ENCODE measurements at places on chromosomes 6 and 20.

DNA sequence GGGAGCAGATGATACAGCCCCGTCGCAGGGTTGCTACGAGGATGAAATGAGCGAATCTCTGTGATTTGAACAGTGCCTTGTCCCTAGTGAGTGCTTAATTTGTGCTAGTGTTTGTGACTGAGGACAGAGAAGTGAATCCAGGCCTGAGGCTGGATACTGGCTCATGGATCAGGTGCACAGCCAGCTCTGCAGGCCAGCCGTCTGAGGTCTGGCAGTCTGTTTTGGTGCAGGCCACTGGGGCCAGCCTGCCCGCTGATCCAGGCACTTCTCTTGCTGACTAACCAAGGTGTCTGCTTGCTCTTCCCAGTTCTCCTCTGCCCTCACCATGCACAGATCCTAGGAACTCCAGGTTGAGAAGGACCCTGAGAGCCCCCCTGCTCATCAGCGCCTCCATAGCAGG lies 181.0 kb downstream of the LRFN2 start:
- no peaks in the 10 kb centered on the region for H3K4me1 ChIP-seq
- no peaks in the 10 kb centered on the region for H3K36me3 ChIP-seq
- H3K27me3 ChIP-seq: no peaks in the 10 kb centered on the region
- DNase-seq: no peak

DNA sequence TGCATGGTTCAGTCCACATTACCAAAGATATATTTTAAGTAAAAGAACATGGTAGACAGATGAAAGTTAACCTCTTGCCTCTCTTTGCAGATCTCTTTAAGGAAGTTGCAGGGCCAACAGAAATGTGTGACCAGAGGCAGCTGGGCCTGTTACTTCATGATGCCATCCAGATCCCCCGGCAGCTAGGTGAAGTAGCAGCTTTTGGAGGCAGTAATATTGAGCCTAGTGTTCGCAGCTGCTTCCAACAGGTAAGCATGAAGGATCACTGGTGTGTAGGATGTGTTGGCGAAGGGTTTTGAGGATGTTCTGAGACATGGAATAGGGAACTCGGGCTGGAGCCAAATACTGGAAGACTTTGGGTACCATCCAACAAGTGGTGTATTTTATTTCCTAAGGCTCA lies 508.6 kb downstream of the UTRN start:
- H3K4me1 ChIP-seq: no peaks in the 10 kb centered on the region
- peaks cover 42% of the 10 kb centered on the region for H3K36me3 ChIP-seq
- no peaks in the 10 kb centered on the region for H3K27me3 ChIP-seq

- H3K36me3 ChIP-seq: no peaks in the 10 kb centered on the region
- no peaks in the 10 kb centered on the region for H3K4me1 ChIP-seq
- no peak for DNase-seq
- H3K4me3 ChIP-seq: no peak overlapping the region
- no peak overlapping the region for H3K27ac ChIP-seq
Measured at GRCh38 chr6:70459235-70459634, 45.9 kb downstream of the FAM135A start.

DNA sequence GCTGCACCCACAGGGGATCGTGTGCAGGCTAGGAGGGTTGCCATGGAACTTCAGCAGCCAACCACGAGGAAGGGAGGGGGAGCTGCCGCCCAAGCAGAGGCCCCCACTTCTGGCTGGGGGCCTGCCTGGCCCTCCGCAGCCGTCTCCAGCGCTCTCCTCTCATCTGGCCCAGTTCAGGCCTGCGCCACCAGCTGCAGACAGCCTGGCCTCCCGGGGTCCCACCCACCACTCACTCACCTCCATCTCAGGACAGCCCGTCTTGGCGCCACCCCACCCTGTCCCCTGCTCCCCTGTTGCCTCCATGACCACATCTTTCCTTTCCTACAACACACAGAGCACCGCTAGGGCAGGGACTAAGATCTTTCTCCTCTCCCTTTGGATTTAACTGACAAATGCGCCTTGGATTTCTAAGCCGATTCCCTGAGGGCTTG lies 98.7 kb downstream of the ANKRD60 start:
- H3K36me3 ChIP-seq: no peaks in the 10 kb centered on the region
- no peak for DNase-seq
- no peaks in the 10 kb centered on the region for H3K4me1 ChIP-seq
- no peak overlapping the region for H3K4me3 ChIP-seq

GRCh38 chr20:21179757-21180156 lies 53.9 kb downstream of the KIZ start:
- H3K36me3 ChIP-seq: no peaks in the 10 kb centered on the region
- H3K4me3 ChIP-seq: no peak overlapping the region
- no peak for DNase-seq
- no peak overlapping the region for H3K27ac ChIP-seq
- no peaks in the 10 kb centered on the region for H3K27me3 ChIP-seq

DNA sequence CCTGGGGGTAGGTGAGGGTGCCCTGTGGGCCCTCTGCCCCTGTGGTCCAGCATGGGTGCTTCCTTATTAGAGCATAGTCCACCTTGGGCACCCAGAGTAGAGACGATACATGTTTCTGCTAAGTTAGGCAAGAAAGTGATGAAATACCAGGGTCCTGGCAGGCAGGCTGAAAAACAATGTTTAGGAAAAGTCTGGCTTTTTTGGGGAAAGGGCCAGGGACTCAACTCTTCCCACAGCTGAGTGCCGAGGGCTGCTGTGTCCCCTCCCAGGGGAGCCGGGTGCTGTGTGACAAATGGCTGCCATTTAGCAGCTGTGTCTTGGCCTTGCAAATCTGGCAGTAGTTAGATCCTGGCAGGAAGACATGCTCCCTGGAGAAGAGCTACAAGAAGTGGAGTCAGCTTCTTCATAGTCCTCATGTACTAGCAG lies 61.5 kb downstream of the RREB1 start:
- H3K27me3 ChIP-seq: no peaks in the 10 kb centered on the region
- no peaks in the 10 kb centered on the region for H3K36me3 ChIP-seq
- DNase-seq: no peak
- H3K4me3 ChIP-seq: no peak overlapping the region
- H3K27ac ChIP-seq: no peak overlapping the region

DNA sequence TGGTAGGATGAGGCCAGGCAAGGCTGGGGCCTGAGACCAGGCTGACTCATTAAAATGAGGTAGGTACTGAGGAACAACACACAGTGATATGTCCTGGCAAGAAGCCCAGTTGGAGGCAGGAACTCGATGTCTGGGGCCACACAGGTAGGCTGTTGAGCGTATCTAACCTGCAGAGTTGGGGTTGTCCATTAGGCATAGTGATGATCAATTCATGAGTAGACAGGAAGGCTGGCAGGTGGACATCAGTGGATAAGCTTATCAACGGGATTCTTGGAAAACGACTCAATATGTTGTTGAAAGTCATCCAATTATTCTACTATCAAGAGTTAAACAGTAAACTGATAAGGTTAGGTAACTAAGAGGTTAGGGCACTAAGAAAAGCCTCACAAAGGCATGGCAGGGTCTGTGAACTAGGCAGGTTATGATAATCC lies 193.2 kb upstream of the COL21A1 start:
- no peak for DNase-seq
- no peak overlapping the region for H3K27ac ChIP-seq
- H3K4me3 ChIP-seq: no peak overlapping the region
- no peaks in the 10 kb centered on the region for H3K36me3 ChIP-seq

DNA sequence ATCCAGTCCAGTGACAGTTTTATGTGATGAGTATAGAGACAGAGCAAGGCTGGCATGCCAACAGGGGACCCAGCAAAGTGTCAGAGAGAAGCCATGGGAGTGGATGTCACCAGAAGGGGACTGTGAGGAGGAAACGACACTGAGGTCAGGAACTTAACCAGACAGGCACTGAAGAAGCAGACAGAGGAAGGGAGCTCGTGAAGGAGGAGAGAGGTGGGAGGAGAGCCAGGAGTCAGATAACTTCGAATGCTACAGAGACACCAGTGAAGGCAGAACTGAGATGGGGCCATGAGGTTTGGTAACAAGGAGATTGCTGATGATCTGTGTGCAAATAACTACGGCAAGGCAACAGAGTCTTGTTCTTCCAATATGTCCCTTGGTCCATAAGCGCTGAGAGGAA lies 211.1 kb upstream of the FOXA2 start:
- no peak overlapping the region for H3K27ac ChIP-seq
- H3K4me1 ChIP-seq: no peaks in the 10 kb centered on the region
- no peaks in the 10 kb centered on the region for H3K27me3 ChIP-seq
- DNase-seq: no peak
- no peaks in the 10 kb centered on the region for H3K36me3 ChIP-seq

GRCh38 chr20:38673261-38673660 lies 51.0 kb upstream of the SLC32A1 start:
- H3K4me3 ChIP-seq: peak overlapping the region; percentile 52
- H3K4me1 ChIP-seq: peaks cover 12% of the 10 kb centered on the region
- H3K36me3 ChIP-seq: no peaks in the 10 kb centered on the region
- no peak for DNase-seq
- no peak overlapping the region for H3K27ac ChIP-seq
- peaks cover 15% of the 10 kb centered on the region for H3K27me3 ChIP-seq

GRCh38 chr6:1144842-1145767 lies 166.8 kb upstream of the FOXQ1 start:
- no peaks in the 10 kb centered on the region for H3K4me1 ChIP-seq
- H3K27me3 ChIP-seq: no peaks in the 10 kb centered on the region
- no peaks in the 10 kb centered on the region for H3K36me3 ChIP-seq
- DNase-seq: no peak

DNA sequence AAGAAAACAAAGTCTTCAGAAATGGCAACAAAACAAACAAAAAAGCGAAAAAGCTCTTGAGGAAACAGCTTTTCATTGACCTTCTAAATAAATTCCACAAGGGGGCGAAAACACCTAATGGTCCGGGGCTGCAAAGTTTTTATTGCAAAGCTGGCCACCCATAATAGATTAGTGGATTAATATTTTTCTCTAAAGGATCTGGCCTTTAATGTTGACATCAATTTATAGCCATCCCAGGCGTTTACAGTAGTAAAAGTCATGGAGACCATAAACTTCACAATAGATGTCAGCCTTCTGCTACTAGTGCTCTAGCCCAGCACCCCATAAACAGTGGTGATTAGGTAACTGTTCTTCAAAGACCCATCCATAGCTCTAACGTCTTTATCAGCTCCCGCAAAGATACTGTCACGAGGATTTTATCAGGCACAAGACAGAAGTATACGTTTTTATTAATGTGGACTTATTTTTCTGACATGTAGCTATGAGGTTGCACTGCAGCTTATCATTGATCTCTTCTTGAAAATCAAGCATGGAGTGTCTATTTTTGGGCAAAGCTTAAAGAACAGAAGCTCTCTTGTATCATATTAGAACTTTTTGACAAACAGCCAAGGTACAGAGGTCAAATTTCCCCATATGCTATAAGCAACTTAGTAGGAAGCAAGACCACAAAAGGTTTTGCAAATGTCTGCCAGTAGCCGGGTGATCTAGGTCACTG lies 4.7 kb downstream of the CITED2 start:
- H3K36me3 ChIP-seq: peaks cover 11% of the 10 kb centered on the region
- H3K4me3 ChIP-seq: peak overlapping the region; percentile 0

- no peak overlapping the region for H3K27ac ChIP-seq
- H3K4me1 ChIP-seq: no peaks in the 10 kb centered on the region
- no peaks in the 10 kb centered on the region for H3K27me3 ChIP-seq
- DNase-seq: no peak
- no peak overlapping the region for H3K4me3 ChIP-seq
- H3K36me3 ChIP-seq: no peaks in the 10 kb centered on the region
Measured at GRCh38 chr20:47818996-47819609, 33.8 kb upstream of the SULF2 start.

GRCh38 chr6:107543088-107543487 lies 53.2 kb downstream of the SOBP start:
- H3K27me3 ChIP-seq: no peaks in the 10 kb centered on the region
- H3K27ac ChIP-seq: no peak overlapping the region
- H3K4me1 ChIP-seq: no peaks in the 10 kb centered on the region
- no peak overlapping the region for H3K4me3 ChIP-seq

DNA sequence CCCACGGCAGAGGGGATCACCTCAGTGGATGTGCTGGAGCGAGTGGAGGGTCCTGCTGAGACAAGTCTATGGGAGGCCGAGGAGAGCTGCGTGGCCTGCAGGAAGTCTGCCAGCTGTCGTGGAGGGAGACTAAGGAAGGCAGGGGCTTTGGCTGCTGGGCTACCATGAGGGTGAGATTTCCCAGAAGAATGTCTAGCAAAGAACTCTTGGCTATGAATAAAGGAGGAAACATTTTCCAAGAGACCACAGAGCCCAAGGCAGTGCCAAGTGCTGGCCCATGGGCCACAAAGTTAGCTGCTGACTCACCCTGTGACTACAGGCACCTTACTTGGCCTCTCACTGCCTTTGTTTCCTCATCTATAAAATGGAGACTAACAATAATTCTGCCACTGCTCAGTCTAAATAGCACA lies 73.4 kb downstream of the PRDM1 start:
- DNase-seq: no peak
- no peak overlapping the region for H3K27ac ChIP-seq
- peaks cover 20% of the 10 kb centered on the region for H3K4me1 ChIP-seq
- no peaks in the 10 kb centered on the region for H3K36me3 ChIP-seq
- no peak overlapping the region for H3K4me3 ChIP-seq

GRCh38 chr6:26224940-26225847 lies 138.0 kb downstream of the HFE start:
- H3K36me3 ChIP-seq: no peaks in the 10 kb centered on the region
- peak overlapping the region; percentile 77 for H3K4me3 ChIP-seq
- DNase-seq: no peak
- no peaks in the 10 kb centered on the region for H3K4me1 ChIP-seq
- H3K27me3 ChIP-seq: no peaks in the 10 kb centered on the region

DNA sequence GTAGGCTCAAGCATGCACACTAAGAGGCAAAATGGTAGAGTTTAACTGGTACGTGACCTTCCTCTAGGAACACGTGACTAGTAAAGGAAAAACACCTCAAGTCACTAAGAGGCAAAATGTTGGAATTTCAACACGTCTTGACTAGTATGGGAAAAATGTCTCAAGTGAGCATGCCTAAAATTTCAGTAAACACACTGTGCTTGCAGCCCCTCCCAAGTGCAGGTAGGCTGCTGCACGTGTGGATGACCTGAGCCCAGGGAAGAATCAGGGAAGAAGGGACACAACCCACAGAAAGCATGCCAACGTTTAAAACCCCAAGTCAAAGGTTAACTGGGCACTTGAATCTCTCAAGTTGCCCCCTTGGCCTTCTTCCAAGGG lies 162.2 kb downstream of the TENT5A start:
- H3K4me3 ChIP-seq: no peak overlapping the region
- H3K36me3 ChIP-seq: no peaks in the 10 kb centered on the region
- no peak overlapping the region for H3K27ac ChIP-seq
- H3K27me3 ChIP-seq: no peaks in the 10 kb centered on the region
- no peaks in the 10 kb centered on the region for H3K4me1 ChIP-seq
- no peak for DNase-seq

DNA sequence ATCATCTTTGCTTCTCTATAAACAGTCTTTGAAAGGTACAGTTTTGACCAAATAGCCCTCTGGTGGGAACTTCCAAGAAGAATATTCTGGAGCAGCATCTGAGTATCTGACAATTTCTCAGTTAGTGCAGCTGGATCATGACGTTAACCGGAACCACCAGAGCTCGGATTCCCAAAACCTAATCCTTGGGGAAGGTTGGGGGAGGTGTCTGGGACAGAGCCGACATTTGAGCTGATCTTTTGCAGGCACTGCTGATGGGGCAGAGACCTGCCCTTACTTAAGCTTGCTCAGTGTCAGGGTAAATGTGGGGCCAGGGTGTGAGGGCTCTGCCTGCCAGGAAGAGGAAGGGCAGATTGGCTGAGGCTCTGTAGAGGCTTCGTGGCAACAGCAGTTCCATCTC lies 416.6 kb downstream of the DHX35 start:
- H3K27ac ChIP-seq: no peak overlapping the region
- H3K4me3 ChIP-seq: no peak overlapping the region
- no peaks in the 10 kb centered on the region for H3K4me1 ChIP-seq
- DNase-seq: no peak

- H3K4me3 ChIP-seq: no peak overlapping the region
- no peaks in the 10 kb centered on the region for H3K27me3 ChIP-seq
- no peak for DNase-seq
- H3K36me3 ChIP-seq: no peaks in the 10 kb centered on the region
Measured at GRCh38 chr20:60209048-60209447, 250.8 kb downstream of the CDH26 start.
